ENCODE measurements at places on chromosomes 4 and X.

- DNase-seq = no peak
These were observed 269.3 kb downstream of the CHIC1 start for GRCh38 chrX:73832319-73832718.

DNA sequence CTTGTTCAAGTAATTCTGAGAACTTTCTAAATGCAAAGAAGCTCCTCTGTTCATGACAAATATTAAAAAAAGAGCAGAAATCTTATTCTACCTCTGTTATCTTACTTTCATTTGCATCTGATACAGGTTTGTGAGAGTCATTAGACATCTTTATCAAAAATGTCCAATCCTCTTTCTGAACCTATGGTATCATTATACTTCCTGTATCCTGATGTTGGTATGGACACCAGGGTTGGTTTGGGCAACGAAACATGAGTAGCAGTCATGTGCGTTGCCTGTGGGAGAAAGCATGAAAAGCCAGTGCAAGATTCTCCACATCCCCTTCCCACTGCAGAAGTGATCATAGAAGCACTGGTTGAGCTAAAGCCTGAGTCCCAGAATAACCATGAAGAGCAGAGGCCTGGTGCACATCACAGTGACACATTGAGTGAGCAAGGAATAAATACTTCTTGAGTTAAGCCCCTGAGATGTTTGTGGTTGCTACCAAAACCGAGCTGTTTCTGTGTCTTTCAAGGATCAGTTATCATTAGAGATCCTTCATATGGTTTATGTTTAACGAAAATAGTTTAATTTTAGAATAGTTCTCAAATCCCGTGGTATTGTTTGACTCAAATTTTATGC is 197.2 kb downstream of the BANK1 start:
- DNase-seq = no peak

DNA sequence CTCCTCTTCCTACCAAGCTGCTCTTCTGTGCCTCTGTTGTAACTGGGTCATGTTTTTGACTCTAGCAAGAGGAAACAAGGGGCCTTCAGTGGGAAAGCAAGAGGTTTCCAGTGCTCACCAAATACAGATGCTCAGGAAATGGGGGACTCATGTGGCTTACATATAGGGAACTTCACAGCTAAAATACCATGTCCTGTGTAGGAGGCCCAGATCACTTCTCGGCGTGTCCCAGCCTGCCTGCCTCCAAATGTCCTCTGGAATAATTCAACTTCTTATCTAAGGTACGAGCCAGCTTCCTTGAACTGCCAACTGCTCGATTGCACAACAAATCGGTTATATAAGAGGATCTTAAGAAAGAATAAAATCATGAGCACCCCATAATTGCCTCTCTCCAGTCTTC is 161.3 kb downstream of the KIT start:
- DNase-seq = no peak

- DNase-seq = no peak
These were observed 963 bp upstream of the USO1 start for GRCh38 chr4:75723163-75724065.

DNA sequence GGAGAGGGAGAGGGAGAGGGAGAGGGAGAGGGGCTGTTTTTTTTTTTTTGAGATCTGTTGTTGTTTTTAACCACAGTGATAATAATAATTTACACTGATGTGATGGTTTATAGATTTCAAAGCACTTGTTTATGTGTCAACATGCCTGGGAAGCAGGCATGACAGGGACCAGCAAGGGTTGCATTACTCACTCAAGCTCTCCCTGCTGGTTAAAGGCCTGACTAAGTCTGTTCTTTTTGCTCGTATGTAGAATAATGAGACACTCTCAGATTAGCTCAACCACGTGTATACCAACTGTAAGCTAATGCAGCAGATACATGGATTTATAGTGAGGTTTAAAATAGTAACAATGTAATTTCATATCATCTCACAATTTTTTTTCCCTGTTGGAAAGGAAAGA is 134.6 kb upstream of the BOD1L1 start:
- DNase-seq = no peak

GRCh38 chrX:39886282-39886681 is 211.5 kb downstream of the BCOR start:
- DNase-seq = no peak

GRCh38 chrX:72475952-72476668 is 96.5 kb downstream of the HDAC8 start:
- no peak for DNase-seq

GRCh38 chrX:9227276-9227675 is 193.3 kb upstream of the FAM9B start:
- no peak for DNase-seq

DNA sequence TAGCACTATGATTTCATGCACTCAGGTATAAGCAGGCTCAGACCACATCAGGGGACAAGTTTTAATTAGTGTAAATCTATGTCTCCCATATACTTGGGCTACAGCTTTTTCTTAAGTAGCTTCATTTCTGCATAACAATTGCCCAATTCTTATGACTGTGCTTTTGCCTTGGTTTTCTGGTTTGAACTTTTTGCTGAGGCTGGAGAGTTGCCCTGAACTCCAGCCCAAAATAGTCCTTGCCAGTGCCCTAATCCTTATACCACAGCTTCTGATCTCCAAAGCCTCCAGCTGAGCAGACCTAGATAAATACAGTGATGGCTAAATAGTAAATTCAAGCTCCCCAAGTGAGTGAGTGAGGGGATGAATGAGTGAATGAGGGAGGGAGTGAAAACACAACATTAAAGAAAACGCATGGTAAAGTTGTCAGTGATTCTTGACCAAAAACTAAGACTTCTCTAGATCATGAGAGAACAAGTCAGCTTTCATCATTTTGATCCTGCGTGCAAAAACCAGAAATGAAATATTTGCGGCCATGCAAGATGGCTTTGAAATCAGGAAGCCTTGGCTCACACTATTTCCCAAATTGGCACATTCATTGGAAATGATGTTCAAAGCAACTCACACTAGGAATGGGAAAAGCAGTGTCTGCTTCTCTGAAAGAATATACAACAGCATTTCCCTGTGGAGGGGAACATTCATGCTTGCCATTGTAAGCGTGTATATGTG is 437.1 kb upstream of the CTSO start:
- DNase-seq = no peak

- peak; percentile 60 for DNase-seq
These were observed 10.0 kb downstream of the FBXW7 start for GRCh38 chr4:152525878-152526277.

GRCh38 chr4:3765271-3766035 is 732 bp upstream of the ADRA2C start:
- peak; percentile 39 for DNase-seq

DNA sequence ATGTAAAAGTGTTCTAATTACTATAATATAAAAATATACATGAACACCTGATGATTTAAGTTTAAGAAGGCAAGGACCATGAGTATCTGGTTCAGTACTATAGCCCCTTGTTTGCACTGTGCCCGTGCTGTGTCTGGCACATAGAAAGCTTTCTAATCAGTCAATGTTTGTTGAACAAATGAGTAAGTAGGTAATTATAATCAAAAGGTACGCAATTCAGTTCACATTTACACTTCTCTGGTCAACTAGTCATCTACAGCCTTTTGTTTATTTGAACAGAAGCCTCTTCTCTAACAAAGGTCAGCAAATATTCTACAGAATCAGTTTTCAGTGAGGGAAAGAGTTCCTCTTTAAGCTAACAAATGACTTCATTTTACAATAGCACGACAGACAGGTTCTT is 523.3 kb downstream of the SMARCA1 start:
- no peak for DNase-seq

GRCh38 chrX:153992180-153992579 is 19.6 kb downstream of the TMEM187 start:
- no peak for DNase-seq

GRCh38 chr4:156303708-156304107 is 350.0 kb upstream of the CTSO start:
- DNase-seq = no peak

DNA sequence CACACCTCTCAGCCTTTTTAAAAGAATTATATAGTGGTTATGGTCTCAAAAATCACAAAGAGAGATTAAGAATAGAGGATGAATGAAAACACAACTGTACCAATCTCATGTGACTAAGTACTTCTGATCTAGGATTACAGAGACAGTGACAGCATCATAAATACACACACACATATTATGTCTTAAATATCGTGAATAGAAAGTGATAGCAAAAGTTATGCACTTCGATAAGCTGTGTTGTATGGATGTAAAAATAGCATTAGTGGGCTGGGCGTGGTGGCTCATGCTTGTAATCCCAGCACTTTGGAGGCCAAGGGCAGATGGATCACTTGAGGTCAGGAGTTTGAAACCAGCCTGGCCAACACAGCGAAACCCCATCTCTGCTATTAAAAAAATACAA is 25.0 kb downstream of the GYPA start:
- no peak for DNase-seq

DNA sequence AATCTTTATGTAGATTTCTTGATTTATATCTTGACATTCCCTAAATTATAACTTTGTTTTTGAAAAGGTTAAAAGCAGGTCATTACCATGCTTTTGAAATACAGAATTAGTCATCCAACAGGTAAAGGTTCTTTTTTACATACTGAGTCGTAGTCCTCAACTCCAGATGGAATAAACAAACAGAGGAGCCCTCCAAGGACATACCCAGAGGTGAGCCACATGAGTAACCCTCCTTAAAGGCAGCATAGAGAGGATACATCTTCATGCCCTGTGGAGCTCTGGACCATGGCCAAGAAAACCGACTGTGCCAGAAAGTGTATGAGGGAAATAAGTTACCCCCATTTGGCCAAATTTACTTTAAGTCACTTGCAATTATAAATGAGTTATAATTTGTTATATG is 95.3 kb upstream of the MCF2 start:
- no peak for DNase-seq

GRCh38 chr4:114698231-114698630 is 99.6 kb downstream of the UGT8 start:
- no peak for DNase-seq

- DNase-seq = no peak
These were observed 70.8 kb downstream of the HHIP start for GRCh38 chr4:144716778-144717177.

DNA sequence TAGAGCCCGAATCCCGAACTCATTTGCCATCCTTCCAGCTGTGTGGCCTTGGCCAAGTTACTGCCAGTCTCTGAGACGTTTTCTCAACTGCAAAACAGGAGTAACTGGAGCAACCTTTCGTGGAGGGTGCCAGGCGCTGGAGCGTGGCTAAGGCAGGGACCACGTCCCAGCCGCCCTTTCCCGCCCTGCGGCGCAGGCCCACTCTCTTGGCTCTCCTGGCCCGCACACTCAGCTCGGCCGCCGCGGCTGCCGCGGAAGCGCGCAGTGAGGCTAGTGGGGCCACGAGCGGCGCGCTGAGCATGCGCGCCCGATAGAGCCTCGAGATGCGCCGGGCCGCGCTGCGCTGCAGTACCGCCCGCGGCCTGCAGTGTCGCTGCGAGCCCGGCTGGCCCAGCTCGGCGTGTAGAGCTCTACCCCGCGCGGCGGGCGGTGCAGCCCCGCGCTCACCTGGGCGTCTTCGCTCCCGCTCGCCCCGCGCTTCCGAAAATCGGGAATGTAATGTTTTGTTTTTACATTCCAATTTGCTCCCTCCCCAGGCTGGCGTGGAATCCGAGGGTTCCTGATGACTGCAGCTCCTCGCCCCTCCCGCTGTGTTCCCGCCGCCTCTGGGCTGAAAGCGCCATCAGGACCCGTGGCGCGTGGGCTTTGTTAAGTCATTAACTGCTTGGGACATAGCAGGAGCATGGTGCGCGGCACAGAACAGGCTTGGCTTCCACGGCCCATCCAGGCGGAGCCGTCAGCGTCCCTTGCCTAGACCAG is 4.0 kb upstream of the ZNF518B start:
- peak; percentile 63 for DNase-seq

- no peak for DNase-seq
These were observed 33.6 kb upstream of the JADE1 start for GRCh38 chr4:128775916-128776315.

- no peak for DNase-seq
These were observed 3.5 kb downstream of the EMD start for GRCh38 chrX:154382483-154383069.

DNA sequence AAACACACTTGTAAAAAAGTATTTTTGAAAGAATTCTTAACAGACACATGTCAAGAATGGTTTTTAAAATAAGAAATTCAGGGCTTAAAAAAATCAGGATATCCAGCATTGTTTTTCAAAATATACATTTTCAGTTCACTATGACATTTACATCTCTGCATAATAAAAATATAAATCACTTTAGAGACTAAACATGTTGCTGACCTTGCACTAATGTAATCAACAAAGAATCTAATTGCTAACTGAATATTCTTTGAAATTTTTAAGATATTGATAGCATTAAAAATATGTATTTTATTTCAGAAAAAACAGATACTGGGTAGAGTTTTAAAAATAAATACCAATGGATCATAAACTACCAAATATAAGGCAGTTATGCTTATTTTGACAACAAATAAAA is 26.4 kb downstream of the RPS6KA6 start:
- DNase-seq = no peak

- no peak for DNase-seq
These were observed 121.8 kb upstream of the EDA2R start for GRCh38 chrX:66760651-66761050.

DNA sequence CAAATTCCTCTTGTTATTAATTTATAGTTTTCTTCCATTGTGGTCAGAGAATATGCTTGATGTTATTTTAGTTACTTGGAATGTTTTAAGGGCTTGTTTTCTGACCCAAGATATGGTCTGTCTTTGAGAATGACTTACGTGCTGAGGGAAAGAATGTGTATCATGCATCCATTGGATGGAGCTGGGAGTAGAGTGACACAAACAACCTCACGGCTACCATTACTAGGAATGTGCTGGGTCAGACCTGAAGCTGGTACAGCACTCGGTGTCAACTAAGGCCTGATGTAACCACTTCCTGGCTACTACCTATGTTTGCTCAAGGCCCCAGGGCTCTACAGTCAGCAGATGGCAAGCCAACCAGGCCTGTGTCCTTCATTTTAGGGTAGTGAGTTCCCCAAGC is 257.8 kb downstream of the FAT4 start:
- DNase-seq = no peak

GRCh38 chr4:3178351-3178750 is 70.6 kb upstream of the MSANTD1 start:
- DNase-seq = no peak

DNA sequence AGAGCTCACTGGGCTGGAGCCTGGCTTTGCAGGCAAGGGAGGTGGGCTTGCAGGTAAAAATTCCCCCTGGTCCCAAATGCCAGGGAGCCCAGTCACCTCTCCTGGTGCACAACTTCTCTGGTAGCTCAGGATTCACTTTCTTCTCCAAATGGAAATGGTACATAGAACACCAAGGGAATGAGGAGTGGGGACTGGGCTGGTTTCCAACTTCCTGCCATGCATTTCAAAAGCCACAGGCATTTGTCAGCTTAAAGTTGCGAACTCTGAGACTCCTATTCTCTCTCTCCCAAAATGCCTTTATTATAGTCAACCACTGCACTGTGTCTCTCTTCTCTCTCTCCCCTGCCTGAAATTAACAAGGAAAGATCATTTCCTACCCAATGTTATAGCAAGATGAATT is 177.3 kb downstream of the GRIA3 start:
- no peak for DNase-seq

GRCh38 chr4:138659037-138659811 is 356.4 kb upstream of the NOCT start:
- no peak for DNase-seq

All from T-helper 2 cell (primary cell).